BJ (cell line): ENCODE measurements at places on chromosomes 4 and X. TPM values are rescaled to one million over a fixed set of nuclear protein-coding genes. Genes with fewer than 3 reads are reported as not detected.

Gene APBB2
- polyA plus RNA-seq = 50.3 and 52.9 TPM in 2 replicates

Gene XK
- polyA plus RNA-seq = not detected in 2 replicates

Gene NLRP2B
- polyA plus RNA-seq = not detected in 2 replicates

Gene SORCS2
- 0.59 and 0.63 TPM in 2 replicates for polyA plus RNA-seq

Gene ADRA2C
- 0.15 and 0.20 TPM in 2 replicates for polyA plus RNA-seq

Gene KLHL13
- 1.0 and 1.2 TPM in 2 replicates for polyA plus RNA-seq

Gene SOX3
- polyA plus RNA-seq = not detected in 2 replicates

Gene FBXO8
- 19.5 and 29.8 TPM in 2 replicates for polyA plus RNA-seq

Gene RTL5
- polyA plus RNA-seq = 1.3 and 1.5 TPM in 2 replicates

GRCh38 chr4:56511098-56511497 lies 5.5 kb downstream of the ARL9 start:
- DNase-seq = no peak

GRCh38 chr4:6435010-6435409 lies 37.4 kb downstream of the PPP2R2C start:
- no peak for DNase-seq

DNA sequence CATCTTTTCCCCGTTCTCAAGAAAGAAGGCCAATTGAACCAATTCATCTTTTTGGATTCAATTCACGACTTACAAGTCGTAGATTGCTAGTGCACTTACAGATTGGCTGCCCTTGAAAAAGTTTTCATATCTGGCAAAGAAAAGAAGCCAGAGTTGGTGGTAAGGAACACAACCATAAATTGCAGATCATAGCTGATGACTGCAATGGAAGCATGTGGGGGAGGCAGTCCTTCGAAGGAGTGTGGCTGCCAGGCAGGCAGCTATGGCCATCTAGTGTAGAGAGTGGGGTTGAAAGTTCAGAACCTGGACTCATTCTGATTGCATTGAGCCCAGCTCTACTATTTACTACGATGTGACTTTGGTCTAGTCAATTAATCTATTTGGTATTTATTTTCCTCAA lies 4.5 kb downstream of the GPM6A start:
- no peak for DNase-seq

GRCh38 chr4:140346136-140346535 lies 27.3 kb upstream of the SCOC start:
- DNase-seq = no peak

- no peak for DNase-seq
Observed at GRCh38 chr4:25290490-25291067, 22.0 kb upstream of the ZCCHC4 start.

DNA sequence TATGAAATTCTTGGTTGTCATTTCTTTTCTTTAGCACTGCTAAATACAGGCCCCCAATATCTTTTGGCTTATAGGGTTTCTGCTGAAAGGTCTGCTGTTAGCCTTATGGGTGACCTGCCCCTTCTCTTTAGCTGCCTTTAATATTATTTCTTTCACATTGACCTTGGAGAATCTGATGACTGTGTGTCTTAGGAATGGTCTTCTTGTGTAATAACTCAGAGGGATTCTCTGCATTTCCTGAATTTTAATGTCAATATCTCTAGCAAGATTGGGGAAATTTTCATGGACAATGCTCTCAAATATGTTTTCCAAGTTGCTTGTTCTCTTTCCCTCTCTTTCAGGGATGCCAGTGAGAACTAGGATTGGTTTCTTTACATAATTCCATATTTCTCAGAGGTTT lies 292.4 kb downstream of the SLC7A11 start:
- no peak for DNase-seq

DNA sequence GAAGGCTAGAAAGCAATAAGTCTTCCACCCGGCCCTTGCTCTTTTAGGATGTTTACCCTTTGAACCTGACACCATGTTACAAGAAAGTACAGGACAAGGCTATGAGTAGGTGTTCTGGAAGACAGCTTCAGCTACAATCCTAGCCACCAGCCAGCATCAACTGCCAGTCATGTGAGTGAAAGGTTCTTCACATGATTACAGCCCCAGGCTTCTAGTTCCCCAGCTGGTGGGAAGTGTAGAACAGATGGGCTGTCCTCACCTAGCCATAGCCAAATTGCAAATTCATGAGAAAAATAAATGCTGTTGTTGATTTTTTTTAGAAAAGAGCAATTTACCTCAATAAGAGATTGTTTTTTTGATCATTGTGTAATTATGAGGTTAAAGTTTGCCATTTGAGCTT lies 60.8 kb downstream of the GRXCR1 start:
- no peak for DNase-seq

DNA sequence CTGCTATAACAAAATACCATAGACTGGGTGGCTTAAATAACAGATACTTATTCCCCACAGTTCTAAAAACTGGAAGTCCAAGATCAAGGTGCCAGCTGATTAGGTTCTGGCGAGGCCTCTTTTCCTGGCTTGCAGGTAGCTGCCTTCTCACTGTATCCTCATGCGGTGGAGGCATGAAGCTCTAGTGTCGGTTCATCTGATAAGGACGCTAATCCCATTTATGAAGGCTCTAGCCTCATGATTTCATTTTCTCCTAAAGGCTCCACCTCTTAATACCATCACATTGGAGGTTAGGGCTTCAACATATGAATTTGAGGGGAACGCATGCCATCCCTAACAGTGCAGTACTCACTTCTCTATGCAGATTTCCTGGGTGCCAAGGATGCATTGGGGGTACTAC lies 57.9 kb upstream of the STIM2 start:
- DNase-seq = no peak

DNA sequence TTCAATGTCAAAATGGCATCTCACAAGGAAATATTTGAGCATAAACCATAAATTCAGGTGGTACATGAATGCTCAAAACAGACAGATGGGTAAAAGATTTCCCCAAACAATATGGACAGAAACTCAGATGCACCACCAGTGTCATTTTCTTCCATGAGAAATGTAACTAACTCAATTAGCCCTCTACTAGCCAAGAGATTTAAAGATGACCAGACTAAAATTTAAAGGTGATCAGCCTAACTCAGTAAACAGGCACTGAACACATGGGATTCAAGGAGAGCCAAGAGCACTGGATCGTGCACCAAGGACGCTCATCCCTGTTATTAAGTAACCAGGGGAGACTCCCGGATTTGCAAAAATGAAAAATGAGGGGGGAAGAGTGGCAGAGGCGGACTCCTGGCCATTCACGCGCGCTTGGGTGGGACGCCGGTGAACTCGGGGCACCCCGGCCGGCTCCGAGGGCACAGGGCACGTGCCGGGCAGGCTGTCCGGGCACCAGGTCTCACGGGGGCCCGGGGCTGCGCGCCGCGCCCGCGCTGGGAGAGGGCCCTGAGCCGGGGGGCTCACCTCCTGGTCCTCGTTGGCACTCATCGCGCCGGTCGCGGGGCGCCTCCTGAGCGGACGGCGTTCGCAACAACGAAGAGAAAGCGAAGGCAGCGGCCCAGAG lies 490 bp downstream of the RWDD4 start:
- no peak for DNase-seq

DNA sequence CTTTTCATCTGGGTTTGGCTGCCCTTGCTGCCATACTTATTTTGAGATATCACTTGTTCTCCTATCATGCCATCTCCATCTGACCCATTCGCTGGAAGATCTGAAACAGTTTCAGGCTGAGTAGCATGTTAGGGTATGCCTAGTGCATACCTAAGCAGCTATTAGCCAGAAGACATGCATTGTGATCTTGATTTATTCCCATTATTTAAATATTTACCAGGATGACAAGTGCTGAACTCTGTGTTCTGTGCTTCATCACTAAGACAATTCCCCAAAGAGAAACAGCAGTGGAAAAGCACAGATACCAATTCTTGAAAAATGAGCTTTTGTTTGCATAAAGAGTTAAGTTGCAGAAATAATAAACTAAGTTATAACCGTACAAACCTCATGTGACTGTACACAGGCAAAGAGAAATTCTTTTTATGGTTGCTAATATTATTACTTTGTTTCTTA lies 271.0 kb upstream of the ARSJ start:
- no peak for DNase-seq

DNA sequence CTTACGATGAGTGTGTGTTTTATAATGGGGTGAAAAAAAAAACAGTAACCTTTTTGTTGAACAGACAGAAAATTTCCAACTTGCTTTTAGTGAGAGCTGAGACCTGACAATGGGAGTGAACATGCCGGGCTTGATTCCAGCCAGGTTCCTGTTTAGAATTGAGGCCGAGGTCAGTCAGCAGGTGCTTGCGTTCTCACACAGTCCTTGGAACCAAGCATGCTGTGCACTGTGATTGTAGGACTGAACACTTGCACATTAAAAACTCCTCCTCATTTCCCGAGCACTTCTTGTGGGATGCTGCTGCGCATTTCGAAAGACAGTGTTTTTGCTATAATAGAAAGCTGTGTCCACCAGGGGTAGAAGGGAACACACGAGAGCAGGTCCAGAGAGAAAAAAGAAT lies 51.8 kb downstream of the TMEM131L start:
- no peak for DNase-seq

DNA sequence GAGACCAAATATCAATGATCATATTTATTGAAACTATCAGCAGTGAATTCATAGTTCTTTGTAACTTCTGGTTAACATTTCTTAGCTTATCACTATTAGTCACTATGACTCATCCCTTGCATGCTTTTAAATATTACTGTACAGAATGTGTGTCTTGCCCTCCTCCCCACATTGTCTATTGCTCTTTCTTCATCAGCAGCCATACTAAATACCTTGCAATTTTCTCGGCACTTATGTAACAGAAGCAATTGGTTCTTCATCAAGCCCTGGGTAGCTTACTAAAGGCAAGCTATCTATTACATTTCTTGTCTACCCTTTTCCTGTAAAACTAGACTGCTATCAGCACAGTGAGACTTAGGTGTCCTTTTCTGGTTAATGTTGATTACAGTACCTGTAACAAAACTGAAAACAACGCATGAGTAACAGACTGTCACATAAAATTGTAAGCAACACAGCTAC lies 8.2 kb downstream of the KLHL4 start:
- DNase-seq = no peak

GRCh38 chr4:59539401-59539800 lies 1660.7 kb upstream of the ADGRL3 start:
- no peak for DNase-seq

DNA sequence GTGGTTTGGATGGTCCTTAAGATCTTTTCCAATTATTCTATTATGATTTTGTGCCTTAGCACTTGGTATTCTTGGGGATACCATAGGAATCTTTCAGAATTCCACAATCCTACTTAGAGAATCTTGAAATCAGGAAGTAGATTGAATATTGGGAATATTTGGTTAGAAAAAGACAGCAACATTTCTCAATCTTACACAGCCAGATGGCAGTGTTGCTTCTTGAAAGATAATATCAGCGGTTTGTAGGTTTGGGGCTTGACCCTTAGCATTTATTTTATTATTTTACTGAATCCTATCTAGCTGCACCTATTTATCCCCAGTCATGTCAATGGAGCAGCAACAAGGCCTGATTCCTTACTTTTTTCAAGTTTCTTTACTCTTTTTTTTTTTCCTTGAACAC lies 28.6 kb downstream of the MAGEB1 start:
- no peak for DNase-seq

GRCh38 chr4:122776916-122777315 lies 44.4 kb downstream of the BBS12 start:
- DNase-seq = no peak

GRCh38 chrX:115968436-115969252 lies 201.9 kb upstream of the AGTR2 start:
- no peak for DNase-seq

DNA sequence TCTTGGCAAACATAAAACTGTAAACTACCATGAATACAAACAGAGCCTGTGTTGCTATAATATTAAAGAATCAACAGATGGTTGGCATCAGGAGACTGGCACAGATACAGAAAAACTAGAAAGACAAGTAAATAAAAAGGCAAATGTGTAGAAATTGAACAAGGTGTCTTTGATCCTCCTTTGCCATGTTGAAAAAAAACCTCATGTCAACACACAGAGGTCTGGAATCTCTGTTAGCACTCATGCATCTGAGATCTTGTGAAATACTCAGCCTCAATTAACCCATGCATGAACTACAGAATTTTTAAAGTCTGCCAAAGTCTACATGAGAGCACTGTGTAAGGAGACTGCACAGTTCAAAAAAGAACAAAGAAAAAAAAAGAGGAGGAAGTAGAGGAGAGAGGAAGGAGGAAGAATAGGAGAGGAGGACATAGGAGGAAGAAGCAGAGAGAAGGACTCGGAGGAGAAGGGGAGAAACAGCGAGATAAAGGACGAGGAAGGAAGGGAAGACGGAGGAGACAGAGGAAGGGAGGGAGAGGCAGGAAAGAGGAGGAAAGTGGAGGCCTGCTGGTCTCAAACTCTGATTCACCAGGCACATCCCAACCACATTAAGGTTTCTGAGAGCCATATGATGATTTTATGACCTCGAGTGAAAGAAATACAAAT lies 52.8 kb downstream of the PRDM5 start:
- DNase-seq = no peak

DNA sequence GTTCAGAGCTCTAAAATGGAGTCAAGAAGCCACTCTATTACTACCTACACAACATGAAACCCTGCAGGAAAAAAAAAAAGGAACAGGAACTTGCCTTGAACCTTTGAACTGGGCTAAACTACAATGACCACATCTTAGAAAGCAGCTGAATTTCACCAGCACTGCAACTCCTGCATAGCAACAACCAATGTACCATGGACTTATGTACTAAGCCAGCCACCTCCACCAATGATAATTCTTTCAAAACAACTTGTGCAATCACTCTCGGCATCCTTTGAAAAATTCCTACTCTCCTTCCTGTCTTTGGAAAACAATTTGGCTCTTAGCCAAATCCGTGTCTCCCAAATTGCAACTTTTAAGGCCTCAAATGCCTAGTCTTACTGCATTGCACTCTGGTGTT lies 26.8 kb upstream of the FMR1 start:
- DNase-seq = no peak

DNA sequence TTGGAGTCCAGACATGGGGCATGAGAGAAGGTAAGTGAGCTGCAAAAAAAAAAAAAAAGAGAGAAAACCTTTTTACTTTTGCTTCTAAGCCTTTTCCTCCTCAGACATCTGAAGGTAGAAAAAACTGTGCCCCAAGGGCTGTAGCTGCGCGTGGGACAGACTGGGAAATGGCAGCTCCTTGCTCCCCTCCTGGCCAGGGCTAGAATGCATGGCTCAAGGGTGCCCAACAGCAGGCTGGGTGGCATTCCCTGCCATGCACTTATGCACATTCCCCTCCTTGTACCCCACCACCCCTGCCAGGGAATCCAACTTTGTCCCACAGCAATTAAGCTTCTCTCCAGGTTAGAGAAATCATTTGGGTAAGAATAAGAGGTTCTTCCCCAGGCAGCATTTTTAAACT lies 421.2 kb downstream of the TRAM1L1 start:
- no peak for DNase-seq

DNA sequence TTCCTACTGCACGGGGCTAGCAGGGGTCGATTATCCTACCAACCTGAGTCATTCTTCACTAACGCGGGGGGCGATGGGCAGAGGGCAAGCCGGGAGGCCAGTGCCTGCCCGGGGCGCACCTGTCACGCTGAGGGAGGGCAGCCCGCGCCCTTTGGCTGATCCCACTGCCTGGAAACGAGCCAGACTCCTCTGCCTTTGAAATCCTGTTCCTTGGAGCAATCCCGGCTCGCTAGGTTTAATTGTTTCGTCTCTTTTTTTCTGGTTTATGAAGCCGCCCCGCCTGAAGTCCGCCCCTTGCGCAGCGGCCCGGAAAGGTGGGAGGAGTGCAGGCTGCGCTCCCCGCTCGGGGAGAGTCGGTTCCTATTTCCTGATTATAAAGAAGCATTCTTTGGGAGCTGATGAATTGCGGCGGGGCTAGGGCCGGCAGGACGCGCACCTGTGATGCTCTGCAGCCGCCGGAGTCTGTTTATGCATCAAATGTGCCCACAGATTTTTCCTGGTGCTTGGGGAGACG lies 484.2 kb downstream of the BCOR start:
- no peak for DNase-seq

- DNase-seq = no peak
Observed at GRCh38 chrX:133638285-133638684, 223.0 kb upstream of the GPC4 start.
